ENCODE measurements at places on chromosomes 13 and 19.

DNA sequence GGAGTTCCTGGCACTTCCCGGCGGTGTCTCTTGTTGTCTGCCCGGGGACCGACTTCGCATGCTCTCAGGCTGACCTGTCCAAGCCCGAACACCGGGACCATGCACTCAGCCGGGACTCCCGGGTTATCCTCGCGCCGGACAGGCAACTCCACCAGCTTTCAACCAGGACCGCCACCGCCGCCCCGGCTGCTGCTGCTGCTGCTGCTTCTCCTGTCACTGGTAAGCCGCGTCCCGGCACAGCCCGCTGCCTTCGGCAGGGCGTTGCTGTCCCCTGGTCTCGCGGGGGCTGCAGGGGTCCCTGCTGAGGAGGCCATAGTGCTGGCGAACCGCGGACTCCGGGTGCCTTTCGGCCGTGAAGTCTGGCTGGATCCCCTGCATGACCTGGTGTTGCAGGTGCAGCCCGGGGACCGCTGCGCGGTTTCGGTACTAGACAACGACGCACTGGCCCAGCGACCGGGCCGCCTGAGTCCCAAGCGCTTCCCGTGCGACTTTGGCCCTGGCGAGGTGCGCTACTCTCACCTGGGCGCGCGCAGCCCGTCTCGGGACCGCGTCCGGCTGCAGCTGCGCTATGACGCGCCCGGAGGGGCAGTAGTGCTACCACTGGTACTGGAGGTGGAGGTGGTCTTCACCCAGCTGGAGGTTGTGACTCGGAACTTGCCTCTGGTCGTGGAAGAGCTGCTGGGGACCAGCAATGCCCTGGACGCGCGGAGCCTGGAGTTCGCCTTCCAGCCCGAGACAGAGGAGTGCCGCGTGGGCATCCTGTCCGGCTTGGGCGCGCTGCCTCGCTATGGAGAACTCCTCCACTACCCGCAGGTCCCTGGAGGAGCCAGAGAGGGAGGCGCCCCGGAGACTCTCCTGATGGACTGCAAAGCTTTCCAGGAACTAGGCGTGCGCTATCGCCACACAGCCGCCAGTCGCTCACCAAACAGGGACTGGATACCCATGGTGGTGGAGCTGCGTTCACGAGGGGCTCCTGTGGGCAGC lies 661 bp downstream of the FREM2 start:
- DNase-seq = peak; percentile 38

- DNase-seq = no peak
Measured at GRCh38 chr13:112487127-112487517, 100.8 kb downstream of the TUBGCP3 start.

- no peak for DNase-seq
Measured at GRCh38 chr13:75415694-75416093, 66.3 kb downstream of the TBC1D4 start.

DNA sequence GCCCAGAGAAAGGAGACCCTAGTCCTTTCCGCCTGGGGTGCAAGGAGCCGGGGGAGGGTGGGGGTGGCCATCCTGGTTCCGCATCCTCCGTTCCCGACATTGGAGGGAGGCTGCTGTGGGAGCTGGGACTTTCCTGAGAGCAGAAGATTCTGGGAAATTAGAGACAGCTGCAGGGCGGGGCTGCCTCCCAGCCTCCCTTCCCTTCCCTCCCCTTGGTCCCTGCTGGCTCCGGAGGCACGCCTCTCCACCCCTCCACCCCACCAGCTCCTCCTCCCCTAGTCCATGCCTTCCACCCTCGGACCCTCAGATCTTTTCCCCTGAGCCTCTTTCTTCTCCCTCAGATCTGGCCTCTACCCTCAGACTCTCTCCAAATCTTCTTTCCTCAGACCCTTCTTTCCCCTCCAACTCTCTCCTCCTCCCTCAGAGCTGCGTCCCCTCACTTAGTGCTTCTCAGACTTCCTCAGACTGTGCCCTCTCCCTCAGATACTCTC lies 3.1 kb upstream of the BCL3 start:
- DNase-seq = no peak

DNA sequence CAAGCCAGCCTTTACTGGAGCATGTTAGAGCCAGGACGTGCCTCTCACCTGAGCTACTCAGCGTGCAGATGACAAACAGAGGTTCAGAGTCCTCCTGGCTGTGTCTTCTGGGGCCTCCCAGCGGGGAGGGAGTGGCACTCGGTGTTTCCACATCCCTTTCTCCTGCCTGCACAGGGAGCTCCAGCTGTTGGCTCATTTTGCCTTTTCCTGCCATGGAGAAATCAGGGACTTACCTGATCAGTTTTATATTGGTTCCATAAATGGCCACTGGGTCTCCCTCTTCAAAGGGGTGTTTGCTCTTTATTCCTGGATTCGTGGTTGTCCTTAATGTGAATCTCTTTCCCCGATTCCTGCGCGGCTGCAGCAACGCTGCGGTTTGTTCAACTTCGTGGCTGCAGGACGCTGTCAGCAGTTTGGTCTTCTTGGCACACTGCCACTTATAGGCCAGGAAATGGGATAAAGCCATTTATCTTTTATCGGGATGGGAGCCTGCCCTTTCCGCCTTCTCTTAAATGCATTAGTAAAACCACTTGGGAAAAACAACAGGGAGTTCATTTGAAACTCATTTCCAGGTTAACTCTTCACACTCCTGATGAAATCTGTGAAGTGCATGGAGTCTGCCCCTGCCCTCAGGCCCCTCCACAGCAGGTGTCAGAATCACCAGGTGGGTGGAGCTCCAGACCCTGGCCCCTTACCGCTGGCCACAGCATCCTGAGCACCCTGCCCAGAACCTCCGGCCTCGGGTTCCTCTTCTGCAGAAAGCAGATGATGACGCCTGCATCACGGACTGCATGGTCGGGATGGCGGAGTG lies 39.8 kb upstream of the MCF2L start:
- peak; percentile 62 for DNase-seq

- DNase-seq = no peak
Measured at GRCh38 chr19:47040869-47041268, 7.6 kb downstream of the TMEM160 start.

GRCh38 chr13:51066091-51066831 lies 44.8 kb downstream of the C13orf42 start:
- DNase-seq = no peak

- peak; percentile 51 for DNase-seq
Measured at GRCh38 chr19:39327363-39328045, 6.8 kb upstream of the LRFN1 start.

DNA sequence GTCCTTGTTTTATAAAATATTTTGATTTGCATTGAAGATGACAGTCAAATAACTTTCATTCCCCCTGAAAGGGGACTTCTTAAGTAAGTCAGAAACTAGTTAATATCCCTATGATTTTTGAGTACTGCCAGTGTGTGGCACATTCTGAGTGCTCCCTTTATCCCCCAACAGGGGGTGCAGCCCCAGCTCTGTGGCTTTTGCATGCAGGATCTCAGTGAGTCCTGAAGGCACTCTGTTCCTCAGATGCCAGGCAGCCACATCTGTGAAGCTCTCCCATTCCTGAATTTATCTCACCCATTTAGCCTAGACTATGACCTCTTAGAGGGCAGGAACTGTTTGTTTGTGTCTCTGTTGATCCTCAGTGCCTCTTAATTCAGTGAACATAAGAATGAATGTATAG lies 123.1 kb downstream of the CDK8 start:
- no peak for DNase-seq

DNA sequence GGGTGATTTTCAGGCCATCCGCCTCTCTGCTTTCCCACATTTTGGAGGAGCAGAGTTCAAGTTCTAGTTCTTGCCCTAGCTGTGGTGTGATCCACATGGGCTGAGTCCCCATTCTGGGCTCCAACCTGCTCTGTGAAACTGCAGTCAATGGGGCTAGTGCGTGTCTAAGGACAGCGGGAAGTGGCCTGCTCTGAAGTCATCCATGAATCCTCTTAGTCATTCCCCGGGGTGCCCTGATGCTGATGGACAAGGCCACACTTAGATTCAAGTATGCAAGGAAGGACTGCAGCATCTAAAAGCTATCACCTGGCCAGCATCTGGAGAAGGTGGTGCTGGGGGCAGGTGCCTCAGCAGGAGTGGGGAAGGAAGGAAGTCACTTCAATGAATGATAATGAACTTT lies 94.6 kb downstream of the TSHZ3 start:
- no peak for DNase-seq

GRCh38 chr19:57192077-57192420 lies 749 bp downstream of the ZNF264 start:
- DNase-seq = peak; percentile 17

GRCh38 chr19:19064811-19065745 lies 1.3 kb downstream of the SLC25A42 start:
- peak; percentile 32 for DNase-seq

DNA sequence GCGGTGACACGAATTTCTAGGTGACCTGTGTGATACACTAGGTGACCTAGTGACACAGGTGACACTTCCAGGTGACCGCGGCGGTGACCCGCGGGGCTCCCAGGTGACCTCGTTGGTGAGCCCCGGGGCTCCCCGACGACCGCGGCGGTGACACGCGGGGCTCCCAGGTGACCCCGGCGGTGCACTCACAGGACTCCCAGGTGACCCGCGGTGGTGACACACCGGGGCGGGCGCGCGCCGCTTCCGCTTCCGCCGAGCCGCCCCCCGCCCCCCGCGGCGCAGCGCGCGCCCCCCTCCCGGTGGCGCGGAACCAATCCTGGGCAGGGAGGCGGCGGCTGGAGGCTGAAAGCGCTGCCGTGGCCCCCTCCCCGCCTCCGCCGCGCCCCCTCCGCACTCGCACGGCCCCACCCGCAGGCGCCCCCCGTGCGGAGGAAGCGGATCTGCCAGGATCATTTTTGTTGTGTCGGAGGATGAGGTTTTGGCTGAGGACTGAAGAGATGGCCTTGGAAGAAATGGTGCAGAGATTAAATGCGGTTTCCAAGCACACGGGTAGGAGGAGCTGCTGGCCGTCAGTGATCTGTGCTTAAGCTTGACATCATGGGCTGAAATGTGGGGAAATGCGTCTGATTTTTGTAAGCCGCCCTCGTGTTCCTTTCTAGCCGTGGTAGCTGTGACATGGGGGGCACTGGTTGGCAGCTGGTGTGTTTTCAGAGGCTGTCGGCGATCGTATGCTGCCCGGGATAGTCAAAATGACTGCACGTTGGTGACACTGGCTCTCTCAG lies at the start of gene MCF2L:
TSS of gene MCF2L (plus strand) at position 305 of the 782 bp plus-strand sequence. CDS start at position 471, 166 bp downstream.
- DNase-seq = peak; percentile 90

DNA sequence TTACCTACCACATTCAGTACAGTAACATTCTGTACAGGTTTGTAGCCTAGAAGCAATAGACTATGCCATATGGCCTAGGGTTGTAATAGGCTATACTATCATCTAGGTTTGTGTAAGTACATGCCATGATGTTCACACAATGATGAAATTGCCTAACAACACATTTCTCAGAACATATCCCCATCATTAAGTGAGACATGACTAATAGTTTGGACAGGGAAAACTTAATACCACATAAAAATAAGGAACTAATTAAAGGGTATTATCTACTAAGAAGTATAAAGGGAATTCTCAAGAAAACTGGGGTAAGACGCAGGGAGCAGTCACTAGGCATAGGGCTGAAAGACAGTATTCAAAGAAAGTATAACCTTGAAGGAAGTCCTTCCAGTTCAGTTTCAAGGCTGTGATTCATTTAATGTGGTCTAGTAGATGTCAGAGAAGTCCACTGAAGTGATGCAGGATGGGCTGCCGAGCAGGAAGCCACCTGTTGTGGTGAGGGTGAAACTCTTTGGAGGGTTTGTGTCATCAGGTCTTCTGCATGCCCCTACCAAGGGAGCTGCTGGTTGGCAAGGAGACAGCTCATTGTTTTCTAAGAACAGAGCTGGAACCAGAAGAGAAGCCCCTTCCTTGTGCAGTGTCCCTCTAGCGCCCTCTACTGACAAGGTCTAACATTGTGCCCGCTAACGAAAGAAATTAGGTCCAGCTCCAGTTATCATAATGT lies 122.9 kb downstream of the OLFM4 start:
- DNase-seq = peak; percentile 70

- no peak for DNase-seq
Measured at GRCh38 chr13:27466513-27466912, 16.1 kb upstream of the MTIF3 start.

- no peak for DNase-seq
Measured at GRCh38 chr13:20271441-20271840, 39.3 kb upstream of the GJB6 start.

DNA sequence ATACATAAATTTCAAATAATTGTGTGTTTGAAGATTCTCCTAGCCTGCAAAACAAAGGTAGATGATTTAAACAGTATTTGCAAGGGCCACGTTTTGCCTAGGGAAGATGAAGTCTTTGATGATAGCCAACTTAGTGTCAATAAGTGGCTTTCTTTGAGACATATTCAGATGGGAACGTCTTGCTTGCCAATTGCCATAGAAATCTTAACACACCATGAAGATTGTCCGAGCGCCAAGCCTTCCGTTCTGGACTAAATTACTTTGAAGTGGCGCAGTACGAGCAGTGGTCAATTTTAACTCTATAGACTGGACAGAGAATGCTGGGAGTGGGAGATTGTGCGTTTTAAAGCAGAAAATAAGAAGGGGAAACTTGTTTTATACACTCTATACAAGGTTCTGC lies 9.9 kb downstream of the ZIC5 start:
- DNase-seq = peak; percentile 76

DNA sequence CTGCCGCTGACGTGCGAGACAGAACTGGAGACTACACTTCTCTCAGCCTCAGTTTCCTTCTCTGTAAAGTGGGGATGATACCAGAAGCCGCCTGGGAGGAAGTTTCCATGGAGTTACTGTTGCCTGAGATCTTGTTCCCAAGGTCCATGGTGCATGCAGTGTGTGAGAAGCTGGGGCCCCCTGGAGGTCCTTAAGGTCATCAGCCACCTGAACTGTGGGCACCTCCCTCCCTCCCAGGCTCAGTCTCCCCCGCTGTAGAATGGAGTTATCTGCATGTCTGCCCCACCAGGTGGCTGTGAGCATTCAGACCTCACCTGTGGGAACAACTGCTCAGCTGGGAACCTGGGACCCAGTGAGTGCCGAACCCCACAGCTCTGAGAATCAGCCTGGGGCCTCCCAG lies 2.7 kb downstream of the CRX start:
- no peak for DNase-seq

Data from brain (organoid and tissue), 16 donors.